Pons (tissue), 1 donor: ENCODE measurements at places on chromosomes 1 and 21.

DNA sequence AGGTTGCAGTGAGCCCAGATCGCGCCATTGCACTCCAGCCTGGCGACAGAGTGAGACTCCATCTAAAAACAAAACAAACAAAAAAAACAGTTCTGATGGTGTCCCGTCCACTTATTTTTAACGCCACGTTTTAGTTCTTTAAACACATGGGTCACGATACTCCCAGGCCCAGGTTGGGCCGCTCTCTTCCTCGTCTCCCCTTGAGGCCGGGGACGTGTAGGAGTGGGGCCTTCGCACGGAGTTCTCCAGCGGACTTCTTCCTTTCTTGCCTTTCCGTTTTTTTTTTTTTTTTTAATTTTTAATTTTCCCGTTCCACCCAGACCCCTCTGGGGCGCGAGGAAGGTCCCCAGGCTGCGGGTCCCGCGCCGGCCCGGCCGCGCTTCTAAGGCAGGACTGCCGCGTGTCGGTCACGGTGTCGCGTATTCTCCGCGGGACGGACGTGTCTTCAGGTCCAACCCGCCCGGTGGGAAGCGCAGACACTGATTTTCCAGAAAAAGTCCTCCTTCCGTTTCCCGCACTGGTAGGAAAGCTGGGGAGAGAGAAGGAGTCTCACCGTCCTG is 47.5 kb upstream of the SLC19A1 start:
- DNase-seq: no peak

- no peak for DNase-seq
Observed at GRCh38 chr1:47875036-47875435, 122.1 kb downstream of the TRABD2B start.

DNA sequence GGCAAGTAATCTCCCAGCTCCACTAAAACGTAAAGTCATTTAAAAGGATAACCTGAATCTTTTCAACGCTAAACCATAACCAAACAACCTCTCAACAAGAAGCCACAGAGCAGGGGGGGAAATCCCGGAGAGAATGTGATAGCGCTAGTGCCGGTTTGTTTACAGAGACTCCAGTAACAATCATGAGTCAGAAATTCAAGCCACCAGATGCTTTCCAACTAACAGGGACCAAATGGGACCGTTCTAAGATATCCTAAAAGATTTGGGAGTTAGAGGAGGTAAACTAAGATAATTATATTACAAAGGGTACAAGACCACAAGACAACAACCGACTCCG is 825 bp downstream of the DCAF8 start:
- DNase-seq: no peak

DNA sequence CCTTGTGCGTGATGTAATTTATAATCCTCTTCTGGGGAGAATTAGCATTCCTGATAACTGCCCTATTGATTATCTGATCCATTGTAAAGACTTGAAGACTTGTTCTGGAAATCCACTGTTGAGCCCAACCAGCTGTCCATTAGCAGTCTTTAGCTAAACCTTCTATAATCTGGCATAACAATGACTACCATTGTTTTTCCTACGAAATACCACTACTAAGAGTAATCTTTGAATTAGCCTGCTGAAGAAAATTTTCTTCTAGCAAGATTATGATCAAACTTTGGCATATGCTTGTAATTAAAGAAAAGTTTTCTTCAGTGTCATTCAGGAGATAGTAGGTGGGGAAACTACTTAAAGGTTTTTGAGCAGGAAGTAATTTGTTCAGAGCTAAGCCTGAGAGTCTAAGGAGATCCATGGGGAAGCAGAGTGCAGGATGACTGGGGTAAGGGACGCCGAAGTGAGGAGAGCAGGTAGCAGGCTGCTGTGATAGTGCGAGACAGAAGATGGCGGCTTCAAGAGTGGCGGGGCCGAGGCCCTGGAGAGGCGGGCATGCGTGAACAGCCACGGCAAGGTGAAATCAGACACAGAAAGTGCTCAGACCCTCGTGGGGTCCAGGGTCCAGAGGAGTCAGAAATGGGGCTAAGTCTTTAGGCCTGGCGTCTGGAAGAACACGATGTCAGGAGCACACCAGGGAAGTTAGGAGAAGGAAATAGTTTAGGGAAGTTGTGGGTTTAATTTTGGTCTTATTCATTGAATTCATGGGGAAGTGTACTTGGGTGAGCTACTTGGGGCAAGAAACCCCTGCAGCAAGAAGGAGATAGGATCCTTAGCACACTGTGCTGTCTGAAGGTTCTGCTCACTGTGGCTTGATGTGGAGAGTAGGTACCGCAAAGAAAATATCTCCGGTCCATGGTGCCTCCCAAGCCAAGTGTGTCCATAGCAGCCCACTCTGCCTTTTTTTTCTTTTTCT is 112.6 kb upstream of the ADAR start:
- DNase-seq: peak; percentile 75

- DNase-seq: no peak
Observed at GRCh38 chr1:153963850-153964331, 554 bp upstream of the SLC39A1 start.

DNA sequence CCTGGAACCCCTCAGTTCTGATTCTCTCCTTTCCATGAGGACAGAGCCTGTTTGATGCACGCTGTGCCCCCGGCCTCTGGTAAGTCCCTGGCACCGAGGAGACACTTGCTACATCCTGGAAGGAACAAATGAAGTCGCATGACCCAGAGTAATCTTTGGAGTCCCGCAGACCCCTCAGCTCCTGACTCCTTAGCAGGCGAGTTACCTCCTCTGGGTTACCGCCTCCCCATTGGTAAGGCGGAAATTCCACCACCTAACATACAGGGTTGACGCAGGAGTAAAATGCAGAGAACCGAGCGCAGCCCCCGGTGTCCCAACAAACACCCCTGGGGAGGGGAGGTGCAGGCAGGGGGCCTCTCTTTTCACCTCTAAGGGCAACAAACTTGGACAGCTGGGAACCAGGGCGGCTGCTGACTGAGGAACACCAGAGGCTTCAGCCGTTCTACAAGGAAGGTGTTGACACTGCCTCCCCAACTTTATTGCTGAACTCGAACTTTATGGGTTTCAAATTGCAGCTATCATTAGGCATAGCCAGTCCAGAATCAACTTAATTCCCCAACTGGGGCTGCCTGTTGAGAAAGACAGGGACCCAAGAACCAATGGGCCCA is 115.3 kb upstream of the IFFO2 start:
- no peak for DNase-seq

DNA sequence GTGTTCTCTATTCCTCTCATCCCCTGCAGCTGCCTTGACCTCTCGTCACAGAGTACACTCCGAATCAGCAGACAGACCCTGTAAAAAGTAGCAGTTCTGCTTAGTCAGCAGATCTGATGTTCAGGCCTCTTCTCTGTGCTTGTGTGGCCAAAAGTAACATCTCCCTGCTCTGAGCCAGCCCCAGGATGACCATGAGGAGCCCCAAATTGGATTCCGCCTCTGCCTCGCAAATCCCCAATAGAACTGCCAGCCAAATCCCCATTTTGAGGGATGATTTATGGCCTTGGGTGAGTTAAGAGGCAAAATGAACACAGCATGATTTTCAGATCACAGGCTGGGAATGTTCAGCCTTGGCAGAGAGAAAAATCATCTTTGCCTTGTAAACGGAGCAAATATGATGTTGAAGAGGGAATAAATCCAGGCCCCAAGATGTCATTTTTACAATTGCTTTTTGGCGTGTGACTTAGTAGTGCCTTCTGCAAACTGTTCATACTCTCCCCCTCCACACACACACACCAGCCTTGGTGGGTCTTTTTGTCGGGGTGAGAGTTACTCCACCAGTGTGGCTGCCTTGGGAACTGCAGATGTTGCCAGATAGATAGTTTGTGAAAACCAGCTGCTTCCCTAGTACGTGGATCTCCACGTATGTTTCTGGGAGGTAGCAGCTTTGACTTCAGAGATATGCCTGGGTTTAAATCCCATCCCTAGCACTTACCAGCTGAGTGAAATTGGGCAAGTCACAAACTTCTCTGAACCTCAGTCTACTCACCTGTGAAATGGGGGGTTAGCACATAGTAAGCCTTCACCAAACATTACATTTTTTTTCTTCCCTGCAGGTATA is 77.8 kb downstream of the MAN1C1 start:
- no peak for DNase-seq

- no peak for DNase-seq
Observed at GRCh38 chr1:111848852-111849545, 93.3 kb downstream of the DDX20 start.

- DNase-seq: no peak
Observed at GRCh38 chr1:38258085-38258627, 211.6 kb upstream of the POU3F1 start.

DNA sequence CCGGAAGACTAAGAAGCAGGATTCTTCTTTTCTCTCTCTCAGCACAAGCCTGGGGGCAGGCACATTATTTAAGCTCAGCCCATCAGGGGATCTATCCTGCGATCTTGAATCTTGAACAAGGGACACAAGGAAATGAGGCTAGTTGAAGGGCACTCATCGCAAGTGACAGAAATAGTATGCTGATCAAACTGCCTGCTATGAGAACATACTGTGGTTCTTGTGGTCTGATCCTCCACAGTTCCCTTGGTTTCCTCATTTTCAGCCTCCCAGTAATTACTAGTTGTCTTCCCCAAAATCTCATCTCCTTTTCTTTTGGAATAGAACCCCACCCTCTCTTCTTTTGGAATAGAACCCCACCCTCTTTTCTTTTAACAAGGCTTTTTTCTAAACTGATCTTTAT is 6.5 kb downstream of the ANKRD45 start:
- no peak for DNase-seq

DNA sequence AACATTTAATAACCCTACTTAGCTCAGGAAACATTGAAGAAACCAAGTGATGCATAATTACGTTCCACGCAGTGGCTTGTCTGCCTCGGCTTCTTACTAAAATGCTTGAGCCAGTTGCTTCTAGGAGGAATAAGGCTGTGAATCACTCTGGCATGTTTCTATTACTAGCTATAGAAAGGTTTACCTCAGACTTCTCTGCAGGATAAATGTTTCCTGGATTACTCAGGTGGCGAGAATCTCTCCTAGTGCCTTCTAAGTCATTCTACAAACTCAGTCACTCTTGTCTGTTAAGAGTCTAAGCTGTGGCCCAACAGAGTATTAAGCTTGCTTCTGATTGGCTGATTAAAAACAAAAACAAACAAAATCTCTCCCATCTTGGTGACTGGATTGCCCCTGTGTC is 92.0 kb upstream of the RALGPS2 start:
- no peak for DNase-seq

GRCh38 chr1:158992787-158993312 is 16.9 kb upstream of the IFI16 start:
- no peak for DNase-seq

GRCh38 chr1:174764191-174764590 is 235.6 kb upstream of the CACYBP start:
- DNase-seq: no peak

DNA sequence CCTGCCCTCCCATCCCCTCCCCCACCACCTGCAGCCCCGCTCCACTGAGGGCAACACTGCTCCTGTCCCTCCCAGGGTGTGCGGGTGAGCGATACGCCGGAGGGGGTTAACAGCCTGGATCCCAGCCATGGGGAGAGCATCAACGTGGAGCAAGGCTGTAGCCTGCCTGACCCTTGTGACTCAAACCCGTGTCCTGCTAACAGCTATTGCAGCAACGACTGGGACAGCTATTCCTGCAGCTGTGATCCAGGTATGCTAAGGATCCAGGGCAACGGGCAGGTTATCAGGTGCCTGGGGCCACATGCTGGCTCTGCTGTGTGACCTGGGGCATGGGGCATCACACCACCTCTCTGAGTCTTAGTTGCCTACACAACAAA is 15.0 kb downstream of the CELSR2 start:
- DNase-seq: no peak

- DNase-seq: no peak
Observed at GRCh38 chr1:212938846-212939245, 11.5 kb upstream of the VASH2 start.

- peak; percentile 92 for DNase-seq
Observed at GRCh38 chr21:29487154-29487553, 188.4 kb downstream of the BACH1 start.

DNA sequence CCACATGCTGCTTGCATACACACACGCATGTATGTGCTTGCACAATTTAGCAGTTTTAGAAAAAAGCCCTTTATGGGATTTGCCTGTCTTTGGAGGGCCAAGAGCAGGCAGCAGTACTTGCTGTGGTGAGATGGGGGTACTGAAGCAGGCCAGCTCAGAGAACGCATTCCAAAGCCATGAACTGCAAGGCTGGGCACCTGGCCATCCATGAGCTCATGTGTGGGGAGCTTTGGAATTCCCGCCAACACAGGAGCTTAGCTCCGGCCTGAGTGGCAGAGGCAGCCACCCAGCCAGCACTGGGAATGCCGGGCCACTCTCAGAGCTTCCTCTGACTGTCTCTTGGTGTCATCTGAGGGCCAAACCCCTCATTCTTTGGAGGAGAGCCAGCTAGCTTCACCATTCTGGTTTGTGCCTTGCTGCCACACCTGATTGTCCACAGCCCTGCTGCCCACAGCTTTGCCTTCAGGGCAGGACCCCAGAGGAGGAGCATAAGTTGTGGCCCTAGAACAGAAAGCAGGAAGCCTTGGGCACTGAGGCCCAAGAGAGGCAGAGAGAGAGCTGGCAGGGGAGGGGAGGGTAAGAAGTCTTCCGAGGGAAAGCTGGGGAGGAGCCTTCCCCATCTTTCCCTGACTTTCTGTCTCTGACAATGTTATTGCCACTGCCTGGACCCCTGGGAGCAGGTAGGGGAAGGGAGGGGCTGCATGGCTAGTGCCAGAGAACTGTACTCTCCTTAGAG is 92.1 kb upstream of the POU3F1 start:
- DNase-seq: peak; percentile 25

- no peak for DNase-seq
Observed at GRCh38 chr1:217026531-217026930, 303.3 kb upstream of the ESRRG start.

DNA sequence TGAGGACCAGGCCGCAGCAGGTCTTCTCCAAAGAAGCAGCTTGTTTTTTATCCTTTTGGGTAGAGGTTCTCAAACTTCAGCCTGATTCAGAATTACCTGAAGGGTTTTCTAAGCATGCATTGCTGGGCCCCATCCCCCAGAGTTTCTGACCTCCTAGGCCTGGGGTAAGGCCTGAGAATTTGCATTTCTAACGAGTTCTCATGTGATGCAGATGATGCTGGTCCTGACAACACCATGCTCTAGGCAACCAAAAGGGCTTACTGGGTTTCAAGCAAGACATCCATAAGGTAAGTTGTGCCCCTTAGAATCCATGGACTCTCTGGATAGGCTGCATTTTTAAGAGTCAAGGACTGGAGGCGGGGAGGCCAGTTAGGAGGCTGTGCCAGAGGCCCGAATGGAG is 295.1 kb downstream of the HHIPL2 start:
- DNase-seq: no peak

DNA sequence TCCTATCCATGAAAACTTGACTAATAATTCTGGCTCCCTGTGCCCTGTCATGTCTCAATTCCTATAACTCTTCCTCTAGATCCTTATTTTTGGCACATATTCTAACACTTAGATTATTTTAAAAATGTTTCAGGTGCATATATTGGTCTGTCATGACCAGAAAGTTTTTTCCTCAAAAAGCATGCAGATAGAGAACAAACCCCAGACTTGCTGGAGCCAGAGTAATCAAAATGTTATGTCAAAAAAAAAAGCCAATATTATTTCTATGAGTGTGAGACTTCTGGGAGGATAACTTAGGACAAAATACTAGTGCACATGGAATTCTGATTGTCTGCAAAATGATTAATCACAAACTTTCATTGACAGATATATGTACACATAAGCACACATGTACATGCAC is 135.1 kb upstream of the MROH9 start:
- DNase-seq: no peak
